ENCODE measurements at places on chromosomes 7 and 10.

DNA sequence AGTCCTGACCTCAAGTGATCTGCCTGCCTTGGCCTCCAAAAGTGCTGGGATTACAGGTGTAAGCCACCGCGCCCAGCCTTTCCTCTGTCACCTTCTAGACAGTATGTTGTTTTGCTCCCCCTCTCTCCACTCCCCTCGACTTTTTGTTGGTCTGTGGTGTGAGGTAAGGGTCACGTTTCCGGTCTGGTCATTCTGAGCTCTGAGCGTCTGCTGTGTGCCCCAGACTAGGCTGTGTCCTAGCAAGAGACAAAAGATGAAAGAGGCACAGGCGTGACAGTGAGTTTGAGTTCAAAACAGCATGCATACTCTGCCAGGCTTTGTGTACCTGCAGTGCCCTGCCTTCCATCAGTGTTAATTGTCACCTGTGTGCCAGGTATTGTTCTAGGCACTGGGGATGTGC is 87.4 kb upstream of the PPIF start:
- DNase-seq, result no peak

DNA sequence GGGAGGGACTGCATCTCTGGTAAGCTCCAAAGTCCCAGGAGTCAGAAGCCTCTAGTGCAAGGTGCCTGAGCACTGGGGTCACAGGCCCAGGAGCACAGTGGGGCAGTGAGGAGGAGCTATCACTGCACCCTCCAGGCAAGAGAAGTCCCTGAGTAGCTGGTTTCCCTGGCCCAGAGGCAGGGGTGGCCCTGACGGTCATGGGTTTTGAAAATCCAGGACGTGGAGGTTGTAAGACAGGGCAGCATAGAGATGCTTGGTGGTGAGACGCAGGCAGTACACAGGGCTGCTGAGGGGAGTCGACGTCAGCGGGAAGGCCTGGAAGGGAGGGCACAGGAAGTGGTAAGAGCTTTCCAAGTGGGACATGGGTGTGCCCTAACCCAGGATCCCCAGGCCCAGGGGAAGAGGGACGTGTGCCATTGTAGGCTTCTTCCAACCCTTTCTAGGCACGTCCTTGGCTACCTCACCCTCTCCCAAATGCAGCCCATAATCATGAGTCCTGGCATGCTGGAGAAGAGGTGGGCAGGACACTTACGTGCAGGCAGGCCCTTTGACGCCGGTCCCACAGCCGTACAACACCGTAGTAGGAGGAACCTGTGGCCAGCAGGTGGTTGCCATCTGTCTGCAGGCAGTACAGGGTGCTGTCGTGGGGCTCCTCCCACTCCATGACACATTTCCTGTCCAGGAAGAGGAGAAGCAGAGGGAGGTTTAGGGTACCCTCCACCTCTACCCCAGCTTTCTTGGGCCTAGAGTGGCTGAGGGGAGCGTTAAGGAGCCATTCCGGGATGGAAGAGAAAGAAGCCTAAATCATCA is 23.2 kb downstream of the DPCD start:
- no peak for DNase-seq

GRCh38 chr7:13628239-13629001 is 361.0 kb downstream of the ETV1 start:
- DNase-seq, result no peak

DNA sequence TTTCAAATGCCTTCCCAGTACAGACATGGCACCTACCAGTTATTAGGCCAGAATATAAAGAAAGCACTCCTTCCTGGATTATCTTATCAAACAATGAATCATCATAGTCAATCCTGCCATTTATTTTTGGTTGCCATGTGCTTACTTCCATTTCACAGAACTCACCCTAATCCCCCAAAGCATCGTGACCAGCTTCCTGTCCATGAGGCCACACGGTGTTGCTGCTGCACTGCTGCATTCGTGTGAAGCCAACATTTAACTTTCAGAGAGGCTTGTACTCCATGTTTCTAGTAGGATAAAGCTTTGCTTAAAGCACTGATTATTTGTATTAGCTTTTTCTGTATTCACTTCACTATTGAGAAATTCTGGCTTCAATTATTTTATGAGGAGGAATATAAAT is 14.4 kb downstream of the COL28A1 start:
- no peak for DNase-seq

DNA sequence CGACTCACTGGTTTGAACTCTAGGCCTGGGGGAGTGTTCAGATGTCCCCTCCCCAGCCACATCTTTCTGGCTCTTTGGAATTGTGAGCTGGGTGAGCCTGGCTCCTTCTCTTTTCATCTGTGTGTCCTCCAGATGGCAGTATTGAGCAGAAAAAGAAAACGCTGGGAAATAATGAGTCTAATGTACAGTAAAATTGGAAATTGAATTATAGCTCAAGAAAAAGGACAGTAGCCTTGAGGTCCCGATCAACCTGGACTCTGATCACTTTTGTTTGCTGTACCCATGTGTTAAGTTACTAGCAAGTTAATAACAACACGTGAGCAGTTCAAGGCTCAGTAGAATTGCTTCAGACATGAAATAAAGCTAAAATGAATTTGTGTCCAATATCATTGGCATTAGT is 77.9 kb downstream of the SNX10 start:
- DNase-seq, result no peak

DNA sequence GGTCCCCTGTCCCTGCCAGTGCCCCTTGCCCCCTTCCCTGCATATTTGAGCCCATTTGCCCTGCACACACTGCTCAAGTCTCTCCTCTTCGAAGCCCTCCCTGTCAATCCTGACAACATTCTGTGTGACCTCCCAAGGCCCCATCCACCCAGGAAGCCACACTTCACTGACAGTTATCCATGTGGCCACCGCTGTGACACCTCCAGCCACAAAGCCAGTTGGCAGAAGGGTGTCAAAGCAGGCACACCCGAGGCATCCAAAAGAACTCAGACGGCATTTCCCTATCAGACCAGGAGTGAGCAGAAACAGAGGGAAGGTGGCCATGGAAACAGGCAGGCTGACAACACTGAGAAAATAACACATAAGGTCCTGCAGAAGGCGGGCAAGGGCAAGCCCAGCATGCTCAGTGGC is 4.6 kb downstream of the POLM start:
- DNase-seq, result no peak

DNA sequence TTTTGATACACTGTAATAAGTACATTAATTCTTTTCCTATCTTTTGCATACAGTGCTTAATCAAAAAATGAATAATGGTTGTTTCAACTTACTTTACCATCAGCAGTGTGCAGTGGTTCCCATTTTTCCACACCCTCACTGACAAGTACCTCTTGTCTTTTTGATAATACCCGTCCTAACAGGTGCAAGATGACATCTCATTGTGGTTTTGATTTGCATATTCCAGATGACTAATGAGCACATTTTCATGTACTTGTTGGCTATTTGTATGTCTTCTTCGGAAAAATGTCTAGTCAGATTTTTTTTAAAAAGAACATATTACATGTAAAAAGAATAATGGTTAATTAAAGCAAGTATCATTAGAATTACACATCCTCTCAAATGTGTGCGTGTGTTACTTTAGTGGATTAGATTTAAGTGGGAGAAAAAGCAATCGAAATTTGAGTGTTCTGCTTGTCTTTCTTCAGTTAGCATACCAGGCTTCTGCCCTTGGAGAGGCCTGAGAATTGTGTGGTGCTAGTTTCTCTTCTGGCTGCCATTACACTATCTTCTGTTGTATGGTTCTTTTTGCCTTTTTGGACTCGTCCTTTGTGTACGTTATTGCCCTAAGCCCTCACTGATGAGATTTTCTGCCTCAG is 291.2 kb downstream of the AUTS2 start:
- DNase-seq, result no peak

GRCh38 chr7:138167222-138167621 is 91.0 kb downstream of the AKR1D1 start:
- no peak for DNase-seq

GRCh38 chr10:72935361-72935760 is 19.2 kb downstream of the PLA2G12B start:
- no peak for DNase-seq

DNA sequence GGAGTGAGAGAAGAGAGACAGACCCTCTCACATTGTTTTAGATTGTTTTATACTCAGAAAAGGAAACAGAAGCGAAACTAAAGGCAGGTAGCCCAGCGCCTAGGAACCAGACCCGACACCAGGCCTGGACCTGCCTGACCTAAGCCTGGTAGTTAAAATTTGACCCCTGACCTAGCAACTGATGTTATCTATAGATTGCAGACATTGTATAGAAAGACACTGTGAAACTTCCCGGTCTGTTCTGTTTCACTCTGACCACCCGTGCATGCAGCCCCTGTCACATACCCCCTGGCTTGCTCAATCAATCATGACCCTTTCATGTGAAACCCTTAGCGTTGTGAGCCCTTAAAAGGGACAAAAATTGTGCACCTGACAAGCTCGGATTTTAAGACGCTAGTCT is 31.6 kb downstream of the VIPR2 start:
- DNase-seq, result no peak

- no peak for DNase-seq
These were observed 999 bp downstream of the ITIH5 start for GRCh38 chr10:7665767-7666166.

DNA sequence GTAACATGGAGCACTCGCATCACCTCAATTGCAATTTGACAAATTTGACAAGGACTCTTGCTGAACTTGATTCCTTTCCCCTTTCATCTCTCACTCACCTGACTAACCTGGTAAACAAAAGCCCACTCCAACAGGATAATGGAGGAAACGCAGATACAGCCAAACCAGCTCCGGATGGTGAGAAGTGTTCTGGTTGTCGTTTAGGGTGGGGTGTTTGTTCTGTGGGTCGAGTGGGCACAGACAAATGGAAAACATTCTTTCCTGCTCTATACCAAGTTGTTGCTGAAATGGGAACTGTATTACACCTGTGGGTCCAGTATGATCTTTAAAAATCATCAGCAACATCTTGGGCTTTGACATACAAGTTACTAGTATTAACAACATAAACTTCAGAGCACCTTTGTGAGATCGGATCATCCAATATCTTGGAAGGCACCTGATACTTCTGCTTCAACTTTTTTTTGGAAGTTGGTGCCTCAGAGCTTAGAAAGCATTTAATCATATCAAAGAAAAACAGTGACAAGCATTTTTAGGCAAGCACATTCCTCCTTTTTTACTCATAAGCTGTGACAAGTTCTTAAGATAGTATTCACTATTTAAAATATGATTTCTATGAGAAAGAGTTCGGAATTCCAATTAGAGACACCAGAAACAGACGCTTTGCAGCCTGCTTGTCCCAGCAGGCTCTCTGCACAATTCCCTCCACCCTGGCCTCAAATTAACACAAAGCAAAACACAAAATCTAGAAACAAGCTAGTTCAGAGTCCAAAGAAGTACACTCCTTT is 58.1 kb downstream of the CCDC186 start:
- DNase-seq, result no peak

DNA sequence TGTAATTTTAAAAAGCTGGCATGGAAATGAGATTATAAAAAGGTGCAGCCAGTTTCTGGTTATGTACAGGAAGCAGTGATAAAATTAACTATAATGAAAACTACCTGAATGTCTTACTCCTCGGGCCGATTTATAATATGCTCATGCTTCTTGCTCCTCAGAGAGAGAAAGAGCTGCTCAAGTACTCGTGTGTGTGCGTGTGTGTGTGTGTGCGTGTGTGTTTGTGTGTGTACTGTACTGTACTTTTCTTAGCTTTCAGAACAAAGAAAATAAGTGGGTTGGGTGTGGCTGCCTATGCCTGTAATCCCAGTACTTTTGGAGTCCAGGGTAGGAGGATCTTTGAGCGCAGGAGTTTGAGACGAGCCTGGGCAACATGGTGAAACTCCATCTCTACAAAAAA is 96.6 kb upstream of the NMT2 start:
- DNase-seq, result no peak

- DNase-seq, result no peak
These were observed 32.8 kb downstream of the PIK3AP1 start for GRCh38 chr10:96687317-96688012.

GRCh38 chr10:79182781-79183467 is 114.2 kb downstream of the ZMIZ1 start:
- DNase-seq, result no peak

GRCh38 chr7:140635345-140635744 is 5.3 kb downstream of the DENND2A start:
- DNase-seq, result no peak

GRCh38 chr10:99711129-99711719 is 20.7 kb downstream of the COX15 start:
- no peak for DNase-seq

DNA sequence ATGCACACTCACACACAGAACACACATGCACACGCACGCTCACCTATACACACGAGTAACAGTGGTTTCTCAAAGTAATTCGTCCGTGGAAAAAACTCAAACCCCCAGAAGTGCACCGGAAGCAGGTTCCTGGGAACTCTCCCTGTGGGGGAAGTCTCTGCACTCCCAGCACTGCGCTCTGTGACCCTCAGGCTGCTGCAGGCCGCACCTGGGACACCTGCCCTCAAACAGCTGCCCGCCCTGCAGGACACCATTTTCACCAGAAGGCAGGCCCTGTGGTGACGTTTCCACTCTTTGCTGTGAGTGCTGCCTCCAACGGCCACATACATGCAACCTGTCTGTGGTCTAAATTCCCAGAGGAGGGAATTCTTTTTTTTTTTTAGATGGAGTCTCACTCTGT is 21.3 kb downstream of the YKT6 start:
- no peak for DNase-seq

DNA sequence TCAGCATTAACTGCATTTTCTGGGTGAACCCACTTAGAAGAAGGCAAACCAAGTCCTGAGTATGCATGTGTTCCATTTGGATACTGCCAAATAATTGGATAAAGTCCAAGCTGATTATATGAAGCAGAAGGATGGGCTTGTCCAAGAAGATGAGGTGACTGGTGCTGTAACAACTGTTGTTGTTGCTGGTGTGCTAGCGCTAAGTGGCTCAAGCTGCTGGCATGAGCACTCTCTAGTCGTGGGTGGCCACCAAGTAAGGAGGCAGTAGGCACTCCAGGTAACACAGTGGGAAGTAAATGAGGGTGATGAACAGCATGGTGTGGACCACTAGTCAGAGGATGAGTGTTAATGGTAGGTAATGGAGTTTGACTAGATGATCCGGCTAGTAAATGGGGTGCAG is 80.4 kb downstream of the NRBF2 start:
- DNase-seq, result no peak

DNA sequence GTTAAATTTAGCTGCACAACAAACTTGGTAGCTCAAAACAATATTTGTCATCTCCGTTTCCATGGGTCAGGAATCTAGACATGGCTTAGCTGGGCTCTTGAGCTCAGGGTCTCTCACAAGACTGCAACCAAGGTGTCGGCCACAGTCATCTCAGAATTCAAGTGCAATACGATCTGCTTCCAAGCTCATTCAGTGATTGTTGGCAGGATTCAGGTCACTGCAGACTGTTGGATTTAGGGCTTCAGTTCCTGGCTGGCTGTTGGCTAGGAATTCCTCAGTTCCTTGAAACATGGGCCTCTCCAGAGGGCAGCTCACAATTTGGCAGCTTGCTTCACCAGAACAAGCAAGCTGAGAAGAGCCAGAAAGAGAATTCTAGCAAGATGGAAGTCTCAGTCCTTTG is 17.5 kb upstream of the CHST3 start:
- no peak for DNase-seq

DNA sequence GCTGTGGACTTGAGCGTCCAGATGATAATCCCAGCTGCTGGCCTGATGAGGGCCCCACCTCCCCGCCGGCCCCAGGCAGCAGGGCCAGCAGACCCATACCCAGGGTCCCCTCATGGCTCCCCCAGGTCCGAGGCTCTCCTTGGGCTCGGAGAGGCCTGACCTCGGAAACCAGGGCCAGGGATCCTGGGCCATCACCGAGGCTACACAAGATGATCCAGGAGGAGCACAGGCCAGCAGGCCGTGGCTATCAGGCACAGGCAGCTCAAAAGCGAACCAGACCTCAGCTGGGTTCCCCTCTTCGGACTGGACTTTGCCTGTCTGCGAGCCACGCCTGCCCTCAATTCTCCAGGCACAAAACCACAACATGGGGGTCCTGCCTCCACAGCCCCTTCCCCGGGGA is 17.4 kb downstream of the PDGFA start:
- no peak for DNase-seq

All from activated gamma-delta T cell (primary cell).